MV-4-11 (cell line): ENCODE measurements at places on chromosomes 7 and 10.
A peak's percentile ranks its signal among the peaks of the same experiment; 100 is the strongest.

DNA sequence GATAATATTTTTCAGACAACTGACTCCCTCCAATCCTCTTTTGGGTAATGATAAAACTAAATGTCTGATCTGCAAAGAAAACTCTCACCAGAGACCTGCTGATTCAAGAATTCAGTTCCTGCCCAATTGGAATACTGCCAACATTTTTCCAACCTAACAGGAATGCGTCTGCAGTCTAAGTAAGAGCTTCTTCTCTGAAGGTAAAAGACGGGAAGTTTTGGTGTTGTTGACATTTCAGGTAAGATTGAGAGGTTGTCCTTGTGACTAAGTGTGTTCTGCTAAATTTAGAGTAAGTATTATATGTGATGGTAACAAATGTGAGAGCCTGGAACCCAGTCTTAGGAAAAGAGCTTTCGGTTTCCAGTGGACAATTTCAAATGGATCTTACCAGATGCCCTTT, 17.6 kb downstream of the IFIT5 start:
- DNase-seq, result no peak

DNA sequence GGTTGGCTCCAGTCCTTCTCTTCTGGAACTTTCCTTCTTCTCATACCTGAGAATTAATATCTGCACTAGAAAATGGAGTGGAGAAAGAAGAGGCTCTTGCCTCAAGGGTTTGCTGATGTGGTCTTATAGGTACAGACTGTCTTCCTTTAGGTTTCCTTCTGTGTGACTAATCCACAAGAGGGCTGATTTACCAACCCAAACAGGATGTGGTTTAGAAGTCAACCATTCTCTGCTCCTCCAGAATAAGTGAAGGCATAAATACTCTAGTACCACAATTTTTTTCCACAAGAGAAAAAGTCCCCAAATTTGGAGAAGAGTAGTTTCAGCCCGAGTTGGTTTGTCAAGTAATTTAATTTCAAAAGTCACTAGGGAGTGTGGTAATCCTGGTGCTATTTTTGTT, 85.8 kb downstream of the NRP1 start:
- DNase-seq, result peak; percentile 91

GRCh38 chr10:102744374-102745051, 765 bp downstream of the WBP1L start:
- no peak for DNase-seq

- DNase-seq, result no peak
Observed at GRCh38 chr10:14753441-14753840, 21.3 kb downstream of the FAM107B start.

GRCh38 chr7:54097886-54098285, 444.3 kb upstream of the VSTM2A start:
- no peak for DNase-seq
